ENCODE measurements at places on chromosomes 12 and 14. TPM values are rescaled to one million over a fixed set of nuclear protein-coding genes. Genes with fewer than 3 reads are reported as not detected.

The RNF212B gene
- polyA plus RNA-seq, result not detected

The PLBD1 gene
- polyA plus RNA-seq, result 16.0 TPM

The AMN gene
- 1.5 TPM for polyA plus RNA-seq

The FAM186B gene
- polyA plus RNA-seq, result 0.69 TPM

DNA sequence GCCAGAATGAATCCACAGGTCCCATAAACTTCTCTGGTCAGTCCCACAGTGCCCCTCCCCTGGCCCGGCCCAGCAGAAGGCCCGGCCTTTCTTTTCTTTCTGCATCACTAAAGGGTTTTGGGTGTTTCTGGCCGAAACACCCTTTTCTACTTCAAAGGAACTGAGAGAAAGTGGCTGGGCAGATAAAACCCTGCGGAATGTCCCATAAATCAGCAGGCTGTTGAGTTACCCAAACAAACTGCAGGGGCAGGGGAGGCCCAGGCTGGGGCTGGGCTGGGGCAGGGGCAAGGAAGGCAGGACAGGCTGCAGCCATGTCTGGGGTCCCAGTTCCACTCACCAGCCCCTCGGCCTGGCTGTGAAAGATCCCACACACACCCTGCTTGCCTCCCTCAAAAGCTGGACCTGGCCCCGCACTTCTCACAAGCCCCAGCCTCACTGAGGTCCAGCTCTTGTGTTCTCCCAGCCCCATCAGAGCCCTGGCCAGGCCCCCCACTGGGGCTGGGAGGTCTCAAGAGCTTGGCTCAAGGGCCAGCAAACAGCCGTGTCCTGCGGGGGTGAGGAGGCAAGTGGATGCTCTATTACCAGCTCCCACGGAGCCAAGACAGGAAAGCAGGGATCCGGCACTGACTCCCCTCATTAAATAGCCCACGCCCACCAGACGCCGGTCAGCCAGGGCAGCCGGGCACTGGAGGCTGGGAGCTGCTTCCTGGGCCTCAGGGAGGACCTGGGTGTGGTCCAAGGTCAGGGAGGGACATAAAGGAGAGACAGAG lies 41.9 kb downstream of the CCNK start:
- H3K4me3 ChIP-seq, result no peak overlapping the region
- peaks cover 27% of the 10 kb centered on the region for H3K4me1 ChIP-seq

DNA sequence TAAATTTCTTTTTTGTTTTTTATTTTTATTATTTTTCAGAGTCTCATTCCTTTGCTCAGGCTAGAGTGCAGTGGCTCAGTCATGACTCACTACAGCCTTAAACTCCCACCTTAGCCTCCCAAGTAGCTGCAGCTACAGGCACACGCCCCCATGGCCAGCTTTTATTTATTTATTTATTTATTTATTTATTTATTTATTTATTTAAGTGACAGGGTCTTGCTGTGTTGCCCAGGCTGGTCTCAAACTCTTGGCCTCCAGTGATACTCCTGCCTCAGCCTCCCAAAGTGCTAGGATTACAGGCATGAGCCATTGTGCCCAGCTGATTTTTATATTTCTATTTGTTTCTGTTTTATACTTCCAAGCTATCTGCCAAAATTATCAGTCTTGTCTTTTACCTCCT lies 89.2 kb upstream of the EVL start:
- no peak overlapping the region for H3K27ac ChIP-seq
- no peaks in the 10 kb centered on the region for H3K36me3 ChIP-seq
- H3K27me3 ChIP-seq, result peaks cover under 1% of the 10 kb centered on the region
- H3K4me3 ChIP-seq, result no peak overlapping the region
- peaks cover 3% of the 10 kb centered on the region for H3K4me1 ChIP-seq
- no peak for DNase-seq

- H3K36me3 ChIP-seq, result no peaks in the 10 kb centered on the region
- peak; percentile 98 for DNase-seq
- H3K27ac ChIP-seq, result peak overlapping the region; percentile 98
- no peak overlapping the region for H3K4me3 ChIP-seq
- no peaks in the 10 kb centered on the region for H3K27me3 ChIP-seq
Measured at GRCh38 chr14:68548194-68549076, 244.4 kb downstream of the ZFP36L1 start.

GRCh38 chr12:116694653-116695463 lies 43.0 kb downstream of the SPRING1 start:
- peaks cover 13% of the 10 kb centered on the region for H3K4me1 ChIP-seq
- peaks cover 28% of the 10 kb centered on the region for H3K27me3 ChIP-seq
- no peak overlapping the region for H3K4me3 ChIP-seq
- H3K27ac ChIP-seq, result no peak overlapping the region
- DNase-seq, result no peak
- H3K36me3 ChIP-seq, result no peaks in the 10 kb centered on the region

DNA sequence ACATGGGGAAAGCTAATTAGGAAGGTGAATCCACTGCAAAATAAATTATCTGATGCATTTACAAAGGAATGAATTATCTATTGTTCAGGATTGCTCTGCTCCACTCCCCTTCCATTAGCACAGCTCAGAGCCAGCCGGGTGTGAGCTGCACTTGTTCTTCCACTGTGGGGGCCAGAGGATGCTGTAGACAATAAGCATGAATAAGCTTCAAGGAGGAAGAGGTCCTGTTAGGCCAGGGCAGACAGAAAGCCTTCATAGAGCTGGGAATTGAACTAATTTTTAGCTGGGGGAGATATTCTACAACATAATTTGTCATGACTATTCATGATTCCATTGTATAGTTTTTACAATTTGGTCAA lies 137.6 kb upstream of the MAX start:
- H3K36me3 ChIP-seq, result no peaks in the 10 kb centered on the region
- no peak overlapping the region for H3K27ac ChIP-seq
- no peaks in the 10 kb centered on the region for H3K4me1 ChIP-seq
- no peaks in the 10 kb centered on the region for H3K27me3 ChIP-seq
- no peak overlapping the region for H3K4me3 ChIP-seq

- H3K4me1 ChIP-seq, result peaks cover 4% of the 10 kb centered on the region
- no peaks in the 10 kb centered on the region for H3K36me3 ChIP-seq
- H3K27me3 ChIP-seq, result peaks cover 41% of the 10 kb centered on the region
- H3K4me3 ChIP-seq, result no peak overlapping the region
Measured at GRCh38 chr14:96624661-96625425, 122.7 kb downstream of the PAPOLA start.

Data from muscle of leg (tissue), 16 donors.